ENCODE measurements at places on chromosomes 12 and 14.

GRCh38 chr14:74459976-74460375 is 33.1 kb downstream of the NPC2 start:
- no peak for DNase-seq

GRCh38 chr12:115659422-115659821 is 618.1 kb downstream of the MED13L start:
- no peak for DNase-seq

- no peak for DNase-seq
These were observed 122.6 kb downstream of the CALM1 start for GRCh38 chr14:90519262-90519920.

DNA sequence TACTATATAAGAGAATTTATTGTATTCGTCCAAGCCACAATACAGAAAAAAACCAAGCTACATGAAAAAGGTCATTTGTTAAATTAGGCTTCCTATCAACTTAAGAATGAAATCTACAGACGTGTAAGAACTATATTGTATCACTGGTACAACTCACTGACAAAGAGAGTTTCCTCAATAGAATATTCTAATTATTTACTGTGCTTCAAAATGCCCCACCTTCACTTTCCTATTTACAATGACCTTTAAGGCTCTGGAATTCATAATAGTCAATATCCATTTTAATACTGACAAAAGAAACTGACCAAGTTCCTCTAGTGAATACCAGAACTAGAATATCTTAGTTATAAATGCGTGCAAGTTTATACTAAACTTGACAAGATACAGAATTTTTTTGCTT is 55.9 kb downstream of the C2CD5 start:
- DNase-seq = no peak

DNA sequence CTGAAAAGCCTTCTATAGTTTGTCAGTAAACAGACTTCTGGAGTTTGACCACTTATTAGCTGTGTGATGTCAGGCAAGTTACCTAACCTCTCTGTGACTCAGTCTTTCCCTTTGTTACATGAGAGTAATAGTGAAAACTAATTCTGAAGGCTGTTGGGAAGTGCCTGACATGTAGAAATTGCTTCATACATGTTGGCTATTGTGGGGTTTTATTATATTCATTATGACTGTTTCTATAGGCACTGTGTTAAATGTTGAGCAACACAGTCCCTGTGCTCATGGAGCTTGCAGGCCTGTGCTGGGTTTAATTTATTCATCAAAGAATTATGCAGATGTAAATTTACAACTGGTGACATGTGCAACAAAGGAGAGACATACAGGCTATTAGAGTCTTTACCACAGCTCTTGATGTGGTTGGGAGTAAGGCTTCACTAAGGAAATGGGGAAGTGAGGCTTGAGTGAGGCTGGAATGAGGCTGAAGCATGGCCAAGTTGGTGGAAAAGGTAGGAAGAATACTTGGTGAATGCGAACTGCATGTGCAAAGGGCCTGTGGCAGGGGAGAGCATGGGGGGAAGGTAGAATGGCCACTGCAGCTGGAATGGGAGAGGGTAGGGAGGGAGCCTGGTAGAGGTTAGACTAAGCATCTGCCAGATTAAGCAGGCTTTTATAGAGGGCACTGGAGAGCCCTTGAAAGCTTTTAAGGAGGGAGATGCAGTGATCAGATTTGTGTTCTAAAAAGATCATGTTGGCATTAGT is 236.4 kb upstream of the CRY1 start:
- no peak for DNase-seq

GRCh38 chr14:21989090-21989489 is 315.5 kb upstream of the OR4E1 start:
- no peak for DNase-seq

- no peak for DNase-seq
These were observed 942 bp downstream of the ZC2HC1C start for GRCh38 chr14:75070383-75070782.

GRCh38 chr12:71456990-71457389 is 17.4 kb downstream of the LGR5 start:
- DNase-seq = no peak

GRCh38 chr14:51069055-51069454 is 25.9 kb downstream of the TRIM9 start:
- no peak for DNase-seq

GRCh38 chr12:110932046-110932445 is 11.7 kb upstream of the MYL2 start:
- DNase-seq = no peak

DNA sequence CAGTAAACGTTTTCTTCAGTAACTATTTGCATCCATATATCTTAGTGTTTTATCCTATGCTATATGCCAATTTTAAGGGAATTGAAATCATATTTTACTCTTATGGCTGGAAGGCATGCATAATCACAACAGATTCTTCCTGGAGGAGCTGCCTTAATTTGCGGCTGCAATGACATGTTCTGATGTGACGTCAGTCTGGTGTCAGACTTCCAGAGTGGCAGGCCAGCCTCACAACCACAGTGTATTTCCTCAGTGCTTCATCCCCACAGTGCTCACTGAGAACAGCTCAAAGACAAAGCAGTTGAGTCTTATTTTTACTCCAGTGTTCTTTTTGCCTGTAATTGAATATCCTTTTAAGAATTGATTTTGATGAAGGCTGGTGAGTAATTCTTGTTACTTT is 107.1 kb downstream of the PLEKHA5 start:
- no peak for DNase-seq

- DNase-seq = no peak
These were observed 837 bp downstream of the COL2A1 start for GRCh38 chr12:48003226-48004052.

DNA sequence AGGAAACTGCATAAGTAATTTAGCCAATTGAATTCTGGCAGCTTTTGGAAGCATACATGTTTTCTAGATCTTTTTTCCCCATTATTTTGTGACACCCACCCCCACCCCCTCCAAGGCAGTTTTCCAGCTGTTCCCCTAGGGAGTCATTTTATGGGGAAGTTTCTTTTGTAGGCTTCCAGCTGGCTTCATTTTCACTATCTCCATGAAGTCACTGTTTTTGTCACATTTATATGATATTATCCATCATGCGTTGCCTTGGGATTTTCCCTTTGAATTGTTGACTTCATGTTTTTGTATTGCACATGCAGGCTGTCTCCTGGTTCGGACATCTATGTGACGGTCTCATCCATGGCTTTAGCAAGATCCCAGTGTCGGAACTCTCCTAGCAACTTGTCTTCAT is 233.6 kb upstream of the RGS6 start:
- no peak for DNase-seq

- no peak for DNase-seq
These were observed 255.5 kb downstream of the RASSF9 start for GRCh38 chr12:85580562-85581168.

- no peak for DNase-seq
These were observed 30.2 kb upstream of the SRGAP1 start for GRCh38 chr12:63814146-63814772.

- DNase-seq = no peak
These were observed 3.0 kb upstream of the TESC start for GRCh38 chr12:117101953-117102799.

DNA sequence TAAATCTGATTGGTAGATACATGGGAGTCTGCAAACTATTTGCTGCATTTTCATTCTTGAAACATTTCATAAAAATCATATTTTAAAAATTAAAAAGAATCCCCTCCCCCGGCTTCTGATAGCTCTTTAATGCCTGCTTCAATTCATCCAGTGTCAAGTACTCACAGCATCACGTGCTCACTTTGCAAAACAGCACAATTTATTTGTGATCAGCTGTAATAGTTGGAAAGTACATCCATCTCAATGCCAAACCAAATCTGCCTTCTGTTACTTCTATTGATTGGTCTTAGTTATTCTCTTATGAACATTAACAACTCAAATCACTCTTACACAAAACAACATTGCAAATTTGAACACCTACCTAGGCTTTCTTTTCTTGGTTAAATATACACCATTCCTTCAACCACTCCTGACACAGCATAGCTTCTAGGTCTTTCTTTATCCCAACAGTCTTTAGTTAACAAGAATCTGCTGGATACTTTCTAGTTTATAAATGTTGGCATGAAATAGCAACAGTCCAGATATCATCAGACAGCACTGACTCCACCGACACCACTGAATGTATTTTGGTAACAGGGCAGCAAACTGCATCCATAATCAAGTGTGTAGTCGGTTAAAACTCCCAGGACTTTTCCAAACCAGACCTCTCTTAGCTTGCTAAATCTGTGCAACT is 58.0 kb downstream of the PARP11 start:
- no peak for DNase-seq

DNA sequence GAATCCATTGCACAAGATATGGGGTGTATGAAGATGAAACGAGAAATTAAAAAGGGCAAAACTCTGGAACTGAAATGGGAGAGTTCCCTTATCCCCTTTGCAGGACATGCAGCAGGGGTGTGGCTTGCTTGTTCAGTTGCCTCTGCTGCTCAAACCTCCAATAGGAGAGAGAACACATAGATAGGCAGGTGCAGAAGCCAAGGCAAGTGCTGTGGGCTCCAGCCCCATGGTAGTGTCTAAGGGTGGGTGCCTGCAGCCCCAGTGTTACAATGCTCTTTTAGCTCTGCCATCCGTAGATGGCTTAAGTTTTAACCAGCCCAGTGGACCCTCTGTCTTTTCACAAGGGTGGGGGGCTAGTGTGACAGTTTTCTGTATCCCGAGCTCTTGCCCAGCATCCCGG is 69.7 kb downstream of the CMAS start:
- DNase-seq = no peak

- DNase-seq = no peak
These were observed 12.4 kb upstream of the SLC6A15 start for GRCh38 chr12:84924981-84925380.

DNA sequence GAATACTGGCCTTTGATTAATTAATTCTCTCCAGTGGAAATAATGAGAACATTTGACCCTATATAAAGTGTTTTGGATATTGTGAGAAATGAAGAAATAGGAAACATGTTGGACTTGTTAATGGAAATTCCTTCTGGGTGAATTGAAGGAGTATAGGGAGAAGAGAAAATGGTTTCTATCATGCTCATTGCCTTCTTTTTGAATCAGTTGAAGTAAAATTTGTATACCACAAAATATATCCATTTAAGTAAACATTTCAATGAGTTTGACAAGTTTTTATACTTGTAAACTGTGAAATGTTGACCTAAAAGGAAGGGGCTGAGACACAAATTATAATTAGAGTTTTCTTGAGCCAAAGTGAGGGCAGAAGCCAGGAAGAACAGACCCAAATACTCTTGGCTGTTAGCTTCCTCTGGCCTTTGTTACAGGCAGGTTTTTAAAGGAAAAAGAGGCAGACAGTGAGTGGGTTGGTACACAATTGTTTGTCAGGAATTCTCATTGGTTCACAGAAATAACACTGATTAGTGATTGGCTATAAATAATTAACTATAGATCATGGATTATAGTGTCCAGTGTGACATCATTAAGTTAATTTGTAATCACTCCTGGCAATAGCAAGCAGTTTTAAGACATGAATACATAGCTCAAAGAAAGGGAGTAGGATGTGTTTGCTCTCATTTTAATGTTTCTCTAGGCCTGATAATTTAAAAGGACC is 826 bp downstream of the ZNF705A start:
- DNase-seq = no peak

DNA sequence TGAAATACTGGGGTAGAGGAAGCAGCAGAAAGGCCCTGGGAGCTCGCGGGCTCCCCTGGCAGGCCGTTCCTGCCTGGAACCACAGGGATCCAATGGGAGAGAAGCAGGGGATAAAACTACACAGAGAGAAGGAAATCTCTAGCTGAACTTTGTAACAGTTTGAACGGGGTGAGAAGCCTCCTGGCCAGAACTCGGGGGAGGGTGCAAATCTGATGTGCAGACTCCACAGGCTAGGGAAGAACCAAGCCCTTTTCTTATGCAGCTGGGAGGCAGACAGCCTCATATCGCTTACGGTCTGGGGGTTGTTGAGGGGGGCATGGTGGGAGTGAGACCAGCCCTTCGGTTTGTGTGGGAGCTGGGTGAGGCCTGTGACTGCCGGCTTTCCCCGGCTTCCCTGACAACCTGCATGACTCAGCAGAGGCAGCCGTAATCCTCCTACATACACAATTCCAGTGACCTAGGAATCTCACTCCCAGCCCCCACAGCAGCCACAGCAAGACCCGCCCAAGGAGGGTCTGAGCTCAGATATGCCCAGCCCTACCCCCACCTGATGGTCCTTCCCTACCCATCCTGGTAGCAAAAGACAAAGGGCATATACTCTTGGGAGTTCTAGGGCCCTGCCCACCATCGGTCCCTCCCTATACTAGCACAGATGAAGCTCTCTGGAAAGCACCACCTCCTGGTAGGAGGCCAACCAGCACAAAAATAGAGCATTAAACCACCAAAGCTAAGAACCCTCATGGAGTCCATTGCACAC is 143.0 kb downstream of the TMTC1 start:
- no peak for DNase-seq
